ENCODE measurements at places on chromosomes 3 and 15.

GRCh38 chr3:32705232-32705631 lies 20.2 kb downstream of the CNOT10 start:
- no peak for DNase-seq

DNA sequence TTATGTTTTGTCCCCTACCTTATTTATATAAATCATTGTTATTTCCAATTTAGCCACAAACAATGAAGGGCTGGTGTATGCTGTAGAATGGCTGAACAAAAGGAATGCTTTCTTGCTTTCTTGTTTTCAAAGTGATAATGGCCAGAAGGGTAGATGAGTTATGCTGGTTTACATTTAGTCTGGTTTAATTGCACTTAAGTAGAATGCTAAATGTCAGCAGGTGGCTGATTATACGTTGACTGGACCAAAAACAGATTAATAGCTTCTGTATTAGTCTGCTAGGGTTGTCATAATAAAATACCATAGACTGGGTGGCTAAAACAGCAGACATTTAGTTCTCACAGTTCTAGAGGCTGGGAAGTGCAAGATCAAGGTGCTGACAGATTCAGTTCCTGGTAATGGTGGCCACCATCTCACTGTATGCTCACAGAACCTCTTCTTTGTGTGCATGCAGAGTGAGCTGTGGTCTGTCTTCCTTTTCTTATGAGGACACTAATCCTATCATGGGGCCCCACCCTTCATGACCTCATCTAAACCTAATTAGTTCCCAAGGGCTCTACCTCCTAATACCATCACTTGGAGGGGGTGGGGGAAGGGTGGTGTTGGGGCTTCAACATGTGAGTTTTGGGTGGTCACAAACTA lies 17.1 kb upstream of the XIRP1 start:
- DNase-seq: no peak

DNA sequence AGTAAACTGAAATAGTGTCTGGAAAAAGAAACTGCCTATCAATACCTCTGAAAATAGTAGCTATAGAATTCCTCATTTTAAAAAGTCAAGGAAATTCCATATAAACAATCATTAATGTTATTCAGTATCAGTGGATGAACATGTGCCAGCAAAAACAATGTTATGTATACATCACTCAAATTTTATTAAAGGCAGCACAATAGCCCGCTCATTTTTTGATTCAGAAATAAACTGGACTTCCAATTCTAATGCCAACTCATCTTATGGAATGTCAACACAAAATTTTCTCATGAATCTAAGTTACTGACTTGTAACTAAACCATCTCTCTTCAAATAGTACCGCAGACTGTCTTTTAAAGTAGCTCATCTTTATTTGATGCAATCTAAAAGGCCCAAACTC lies 19.0 kb downstream of the THBS1 start:
- no peak for DNase-seq

DNA sequence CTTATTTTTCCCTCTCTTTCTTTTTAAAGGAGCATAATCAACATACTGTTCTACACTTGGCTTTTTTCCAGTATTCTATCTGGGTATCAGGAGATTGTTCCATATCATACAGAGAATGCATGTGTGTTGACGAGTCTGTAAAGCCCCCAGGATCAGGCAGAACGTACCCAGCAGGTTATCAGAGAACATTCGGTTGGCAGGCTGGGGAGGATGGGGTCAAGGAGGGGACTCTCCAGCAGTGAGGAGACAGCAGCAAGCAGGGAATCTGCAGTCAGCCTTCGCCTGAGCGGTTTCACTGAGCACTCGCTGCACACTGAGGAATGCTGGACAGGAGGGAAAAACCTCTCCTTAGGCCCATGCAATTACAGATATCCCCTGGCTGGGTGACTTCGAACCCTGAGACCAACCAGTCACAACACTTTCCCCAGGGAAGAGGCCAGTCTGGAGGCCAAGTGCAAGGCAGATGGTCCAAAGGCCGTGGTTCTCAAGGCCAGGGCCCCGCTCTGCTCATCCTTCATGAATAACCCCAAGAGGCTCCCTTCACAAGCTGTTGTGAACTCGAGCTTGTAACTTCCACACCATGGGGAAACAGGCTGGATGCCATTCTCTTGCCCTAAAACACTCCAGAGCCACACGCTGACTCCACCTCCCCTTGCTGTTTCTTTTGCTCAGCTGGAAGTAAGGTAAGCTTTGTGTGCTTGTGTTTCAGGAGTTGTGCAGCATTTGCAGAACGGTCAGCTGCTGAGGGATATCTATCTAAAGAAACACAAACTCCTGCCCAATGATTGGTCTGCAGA lies 60.1 kb downstream of the PXYLP1 start:
- DNase-seq: no peak

- no peak for DNase-seq
These were observed 168.8 kb downstream of the ECT2 start for GRCh38 chr3:172919297-172919683.

GRCh38 chr15:59301527-59301926 lies 71.1 kb downstream of the MYO1E start:
- no peak for DNase-seq

GRCh38 chr3:126155280-126155640 lies 25.1 kb downstream of the ALDH1L1 start:
- DNase-seq: no peak

DNA sequence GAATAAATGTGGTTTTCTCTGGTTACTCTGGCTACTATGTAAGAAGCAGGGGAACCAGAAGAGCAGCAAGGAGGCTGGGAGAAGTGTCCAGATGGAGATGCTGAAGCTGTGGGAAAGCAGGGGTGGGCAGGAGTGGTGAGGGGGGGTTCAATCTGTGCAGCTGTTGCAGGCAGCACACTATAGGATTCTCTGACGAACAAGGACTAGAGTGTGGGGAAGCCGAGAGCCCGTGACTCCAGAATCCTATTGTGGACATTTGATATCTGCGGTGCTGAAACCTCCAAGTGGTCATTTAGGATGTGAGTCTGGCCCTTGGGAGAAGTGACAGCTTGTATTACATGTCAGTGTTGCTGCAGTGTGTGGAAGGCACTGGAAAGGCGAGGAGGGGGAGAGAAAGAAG lies 60.5 kb downstream of the GABRB3 start:
- DNase-seq: no peak

DNA sequence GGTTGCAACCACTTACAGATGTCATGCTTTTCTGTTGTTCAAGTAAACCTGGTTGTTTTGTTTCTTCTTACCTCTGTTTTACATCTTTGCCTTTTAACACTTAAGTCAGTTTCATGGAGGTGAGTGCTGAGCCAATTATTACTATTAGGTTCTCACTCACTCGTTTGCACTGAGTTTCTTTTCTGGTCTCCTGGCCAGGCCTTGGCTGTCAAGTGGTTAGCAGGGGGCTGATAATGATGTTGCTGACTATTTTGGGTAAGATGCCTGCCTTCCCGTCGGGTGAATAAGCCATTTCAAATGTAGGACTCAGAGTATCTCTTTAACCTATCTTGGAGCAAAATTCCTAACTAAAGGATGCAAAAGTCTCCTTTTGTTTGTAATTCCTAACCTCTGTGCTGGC lies 78.5 kb downstream of the KLHL25 start:
- no peak for DNase-seq

- no peak for DNase-seq
These were observed 13.7 kb downstream of the SEMA5B start for GRCh38 chr3:123013876-123014275.

DNA sequence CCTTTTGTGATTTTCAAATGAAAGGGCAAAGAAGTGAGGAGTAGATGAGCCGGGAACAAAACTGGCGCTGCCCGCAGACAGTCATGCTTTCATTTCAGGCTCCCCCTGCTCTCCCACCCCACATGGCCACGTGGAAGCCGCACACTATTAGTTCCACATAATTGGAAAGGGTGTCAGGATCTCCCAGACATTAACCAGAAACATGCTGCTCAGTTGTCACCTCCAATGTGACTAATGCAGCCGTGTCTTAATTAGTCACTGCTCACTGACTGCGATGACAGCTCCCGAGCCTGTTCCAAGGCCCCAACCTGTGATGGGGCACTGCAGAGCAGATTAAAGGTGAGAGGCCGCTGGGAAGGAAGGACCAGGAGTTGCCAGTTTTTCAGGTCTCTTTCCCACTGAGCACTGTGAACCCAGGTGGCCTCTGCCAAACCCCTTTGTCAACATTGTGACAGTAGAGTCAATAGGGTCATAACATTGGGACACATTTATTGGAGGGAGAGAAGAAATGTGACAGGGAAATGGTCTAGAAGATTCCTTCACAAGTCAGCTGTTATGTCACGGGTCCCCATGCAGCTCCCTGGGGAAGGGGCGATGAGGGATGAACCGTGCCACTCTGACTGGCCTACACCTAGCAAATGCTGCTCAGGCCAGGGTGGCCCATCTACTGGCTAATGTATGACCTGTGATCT lies 38.6 kb upstream of the SFMBT1 start:
- no peak for DNase-seq

DNA sequence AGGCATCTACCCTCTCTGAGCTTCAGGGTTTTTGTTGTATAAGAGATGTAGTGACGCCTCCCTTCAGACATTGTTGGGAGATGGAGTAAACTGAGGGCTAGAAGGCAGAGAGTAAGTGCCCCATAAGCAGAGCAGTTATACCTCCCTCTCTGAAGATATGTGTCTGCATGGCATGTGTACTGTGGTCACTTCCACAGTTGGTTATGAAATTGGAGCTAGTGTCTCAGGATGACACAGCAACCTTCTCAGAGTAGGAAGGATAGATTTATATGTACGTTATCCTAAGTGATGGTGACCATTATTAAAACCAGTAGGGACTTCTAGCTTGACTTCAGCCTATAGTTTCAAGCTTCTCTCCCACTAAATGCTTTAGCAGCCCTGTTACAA lies 17.9 kb downstream of the PXK start:
- no peak for DNase-seq

- no peak for DNase-seq
These were observed 72.2 kb downstream of the PPCDC start for GRCh38 chr15:75095594-75095993.

- no peak for DNase-seq
These were observed 497.0 kb upstream of the CCDC54 start for GRCh38 chr3:106880206-106880605.

GRCh38 chr3:20842594-20843436 lies 656.8 kb upstream of the SGO1 start:
- DNase-seq: no peak

GRCh38 chr3:116473602-116474001 lies 28.3 kb upstream of the LSAMP start:
- no peak for DNase-seq

Measured in NCI-H345 (cell line).